ENCODE measurements at places on chromosomes 4 and X.

- no peak for DNase-seq
These were observed 69.1 kb upstream of the HOPX start for GRCh38 chr4:56750231-56750630.

DNA sequence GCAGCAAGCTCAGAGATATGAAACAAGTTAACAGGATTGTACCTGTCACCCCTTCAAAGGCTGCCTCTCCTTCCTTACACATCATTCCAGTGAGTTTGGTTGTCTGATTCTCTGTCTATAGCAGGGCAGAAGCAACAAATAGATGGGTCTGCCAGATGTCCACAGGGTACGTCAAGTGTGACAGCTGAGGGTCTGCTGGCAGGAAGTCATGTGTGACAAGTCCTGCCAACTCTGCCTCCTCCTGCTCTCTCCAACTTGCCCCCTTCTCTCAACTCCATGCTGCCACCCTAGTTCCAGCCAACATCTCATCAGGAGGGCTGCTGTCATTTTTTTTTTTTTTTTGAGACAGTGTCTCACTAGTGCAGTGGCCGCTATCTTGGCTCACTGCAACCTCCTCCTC, 109.2 kb downstream of the NSUN7 start:
- DNase-seq, result no peak

DNA sequence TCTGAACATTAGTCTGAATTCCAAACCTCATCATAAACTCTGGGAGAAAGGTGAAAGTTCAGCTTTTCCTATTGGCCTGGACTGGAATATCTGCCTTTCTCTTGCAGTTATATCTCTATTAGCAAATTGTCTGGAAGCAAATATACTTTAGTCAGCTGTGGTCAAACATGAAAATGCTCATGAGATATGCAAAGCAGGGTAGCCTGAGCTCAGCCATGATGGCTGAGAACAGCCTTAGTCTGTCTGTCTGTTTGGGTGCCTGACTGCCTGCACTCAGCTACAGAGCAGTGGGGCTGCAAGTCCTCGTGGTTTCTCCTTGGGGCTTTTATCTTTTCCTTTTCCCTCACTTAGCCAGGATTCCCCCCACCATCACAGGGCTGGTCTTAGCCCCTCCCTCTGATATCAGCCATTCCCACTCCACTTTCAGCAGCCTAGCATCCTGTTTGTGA, 19.5 kb upstream of the PGRMC2 start:
- DNase-seq, result no peak

- no peak for DNase-seq
These were observed 127.6 kb upstream of the HHIP start for GRCh38 chr4:144518181-144518895.

DNA sequence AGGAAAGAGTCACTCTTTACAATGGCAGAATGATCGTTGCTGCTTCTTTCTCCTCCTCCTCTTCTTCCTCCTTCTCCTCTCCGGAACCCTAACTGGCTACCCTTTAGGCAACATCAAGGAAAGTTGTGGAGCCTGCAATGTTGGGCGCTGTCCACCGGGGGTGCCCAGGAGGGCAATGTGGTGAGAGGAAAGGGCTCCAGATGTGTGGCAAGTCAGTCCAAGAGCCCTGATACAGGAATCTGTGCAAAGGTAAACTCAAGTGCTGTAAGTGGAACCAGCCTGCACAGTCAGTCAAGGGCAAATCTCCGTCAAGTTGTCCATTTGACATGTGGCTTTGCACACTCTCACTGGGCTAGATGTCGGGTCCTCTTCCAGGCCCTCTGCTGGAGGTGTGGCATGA, 2.8 kb downstream of the RTL5 start:
- DNase-seq, result peak; percentile 1

DNA sequence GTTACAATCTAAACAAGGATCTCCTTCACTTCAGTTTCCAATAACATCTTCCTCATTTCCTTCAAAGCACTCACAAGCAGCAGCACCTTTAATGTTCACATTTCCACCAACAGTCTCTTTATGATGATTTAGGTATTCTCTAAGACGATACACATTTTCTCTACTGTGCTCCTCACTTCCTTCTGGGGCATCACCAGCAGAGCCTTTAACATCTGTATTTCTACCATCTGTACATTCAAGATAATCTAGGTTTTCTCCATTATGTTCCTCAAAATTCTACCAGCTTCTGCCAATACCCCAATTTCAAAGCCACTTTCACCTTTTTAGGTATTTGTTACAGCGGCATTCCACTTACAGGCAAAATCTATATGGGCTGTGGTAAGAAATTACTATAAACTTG, 80.6 kb downstream of the FBXW7 start:
- no peak for DNase-seq

DNA sequence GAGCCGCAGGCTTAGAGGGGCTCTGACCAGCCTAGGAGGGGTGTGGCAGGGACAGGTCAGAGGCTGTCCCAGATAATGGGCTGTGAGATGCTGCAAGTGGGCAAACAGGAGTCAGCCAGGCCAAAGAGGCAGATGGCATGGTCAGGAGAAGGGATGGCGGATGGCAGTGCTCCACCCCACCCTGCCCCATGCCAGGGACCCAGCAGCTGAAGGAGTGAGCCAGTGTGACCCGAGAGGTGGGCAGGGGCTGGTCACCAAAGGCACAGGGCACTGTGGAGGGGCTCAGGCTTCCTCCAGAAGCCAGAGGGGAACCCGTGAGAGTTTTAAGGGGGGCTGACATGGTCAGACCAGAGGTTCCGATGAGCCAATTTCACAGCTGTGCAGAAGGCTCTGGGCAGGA, 96.9 kb downstream of the WFS1 start:
- no peak for DNase-seq

GRCh38 chr4:22170353-22170752, 221.8 kb upstream of the KCNIP4 start:
- no peak for DNase-seq

DNA sequence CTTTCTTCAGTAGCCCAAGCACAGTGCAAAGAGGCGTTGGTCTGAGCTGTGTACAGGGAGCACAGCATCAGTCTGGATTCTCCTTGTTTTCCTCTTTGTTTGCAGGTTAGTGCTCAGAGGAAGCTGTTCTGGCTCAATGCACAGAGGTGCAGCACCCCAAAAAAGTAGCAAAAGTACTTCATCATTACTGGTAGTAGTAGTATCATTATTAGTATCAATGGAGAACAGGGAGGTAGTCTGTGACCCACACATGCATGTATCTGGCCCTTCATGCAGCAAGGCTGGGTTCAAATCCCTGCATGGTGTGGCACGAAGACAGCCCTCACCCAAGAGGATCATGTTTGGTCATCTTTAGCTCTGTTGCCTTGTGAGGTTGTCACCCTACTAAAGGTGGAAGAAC, 68.7 kb downstream of the CXXC4 start:
- no peak for DNase-seq
